ENCODE measurements at places on chromosomes 6 and 20. TPM values are rescaled to one million over a fixed set of nuclear protein-coding genes. Genes with fewer than 3 reads are reported as not detected.

KHDC1L gene
- total RNA-seq = not detected

SLC44A4 gene
- not detected for total RNA-seq

C6orf163 gene
- total RNA-seq = 0.35 TPM

NMBR gene
- not detected for total RNA-seq

METTL24 gene
- total RNA-seq = not detected

HINT3 gene
- 13.5 TPM for total RNA-seq

PGK2 gene
- total RNA-seq = not detected

TMEM244 gene
- total RNA-seq = not detected
